Fibroblast of skin of back (primary cell): ENCODE measurements at places on chromosomes 11 and 22.

GRCh38 chr11:63427971-63428508 is 58.5 kb downstream of the SLC22A9 start:
- no peak for DNase-seq

GRCh38 chr22:44024288-44024921 is at the start of gene PARVB:
PARVB (plus strand) TSS chr22:44024302; CDS start chr22:44024340, 38 bp downstream.
- peak; percentile 34 for DNase-seq

GRCh38 chr11:36605221-36606216 is 7.5 kb upstream of the RAG2 start:
- DNase-seq, result no peak

- DNase-seq, result peak; percentile 71
Observed at GRCh38 chr11:96464700-96465307, 75.0 kb downstream of the JRKL start.

- no peak for DNase-seq
Observed at GRCh38 chr11:71327156-71328085, 75.0 kb upstream of the SHANK2 start.

GRCh38 chr22:39462443-39463221 is 5.8 kb downstream of the MGAT3 start:
- DNase-seq, result no peak

- DNase-seq, result no peak
Observed at GRCh38 chr11:100980156-100980555, 149.5 kb downstream of the PGR start.

GRCh38 chr22:24305260-24305692 is 34.6 kb downstream of the SPECC1L start:
- no peak for DNase-seq

GRCh38 chr11:10982704-10983510 is 125.1 kb upstream of the ZBED5 start:
- DNase-seq, result no peak

- DNase-seq, result peak; percentile 92
Observed at GRCh38 chr11:126163074-126163700, 48.3 kb downstream of the RPUSD4 start.

DNA sequence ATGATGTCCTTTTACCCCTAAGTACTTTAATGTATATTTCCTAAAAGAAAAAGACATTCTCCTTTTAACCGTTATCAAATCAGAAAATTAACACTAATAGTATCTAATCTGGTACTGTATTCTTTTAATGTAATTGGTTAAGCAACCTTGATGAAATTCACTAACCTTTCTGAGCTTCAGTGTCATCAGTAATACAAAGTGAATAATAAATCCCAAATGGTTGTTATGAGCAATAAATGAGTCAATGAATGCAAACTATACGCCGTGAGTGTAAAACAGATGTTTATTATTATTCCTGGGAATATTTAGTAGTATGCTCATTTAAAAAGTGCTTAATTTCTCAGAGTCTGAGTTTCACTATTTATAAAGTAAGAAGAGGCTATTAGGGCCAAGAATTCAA is 21.5 kb downstream of the UEVLD start:
- DNase-seq, result peak; percentile 4

DNA sequence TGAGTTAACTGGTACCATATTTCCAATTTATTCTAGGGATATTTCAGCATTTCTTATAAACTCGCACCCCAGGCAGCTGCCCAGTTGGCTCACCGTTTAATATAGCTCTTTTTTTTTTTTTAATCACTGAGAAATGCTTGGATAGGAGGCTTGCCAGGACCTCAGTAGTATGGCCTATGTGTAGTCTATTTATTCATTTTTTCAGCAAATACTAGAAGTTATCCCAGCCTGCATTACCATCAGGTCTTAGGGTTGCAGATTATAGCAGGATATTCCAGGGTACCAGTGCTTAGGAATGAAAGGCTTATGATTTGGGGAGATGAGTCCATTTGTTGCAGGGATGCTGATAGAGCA is 26.6 kb downstream of the PARVA start:
- DNase-seq, result no peak

- DNase-seq, result no peak
Observed at GRCh38 chr11:64649291-64649697, 58.3 kb downstream of the SLC22A12 start.

- DNase-seq, result no peak
Observed at GRCh38 chr11:109019342-109019936, 354.6 kb downstream of the DDX10 start.

- no peak for DNase-seq
Observed at GRCh38 chr11:71156301-71156700, 96.1 kb downstream of the SHANK2 start.

DNA sequence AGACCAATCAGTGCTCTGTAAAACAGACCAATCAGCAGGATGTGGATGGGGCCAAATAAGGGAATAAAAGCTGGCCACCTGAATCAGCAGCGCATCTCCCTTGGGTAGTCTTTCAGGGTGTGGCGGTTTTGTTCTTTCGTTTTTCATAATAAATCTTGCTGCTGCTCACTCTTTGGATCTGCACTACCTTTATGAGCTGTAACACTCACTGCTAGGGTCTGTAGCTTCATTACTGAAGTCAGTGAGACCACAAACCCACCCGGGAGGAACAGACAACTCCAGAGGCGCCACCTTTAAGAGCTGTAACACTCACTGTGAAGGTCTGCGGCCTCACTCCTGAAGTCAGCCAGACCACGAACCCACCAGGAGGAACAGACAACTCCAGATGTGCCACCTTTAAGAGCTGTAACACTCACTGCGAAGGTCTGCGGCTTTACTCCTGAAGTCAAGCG is 175.5 kb upstream of the PDGFD start:
- no peak for DNase-seq

DNA sequence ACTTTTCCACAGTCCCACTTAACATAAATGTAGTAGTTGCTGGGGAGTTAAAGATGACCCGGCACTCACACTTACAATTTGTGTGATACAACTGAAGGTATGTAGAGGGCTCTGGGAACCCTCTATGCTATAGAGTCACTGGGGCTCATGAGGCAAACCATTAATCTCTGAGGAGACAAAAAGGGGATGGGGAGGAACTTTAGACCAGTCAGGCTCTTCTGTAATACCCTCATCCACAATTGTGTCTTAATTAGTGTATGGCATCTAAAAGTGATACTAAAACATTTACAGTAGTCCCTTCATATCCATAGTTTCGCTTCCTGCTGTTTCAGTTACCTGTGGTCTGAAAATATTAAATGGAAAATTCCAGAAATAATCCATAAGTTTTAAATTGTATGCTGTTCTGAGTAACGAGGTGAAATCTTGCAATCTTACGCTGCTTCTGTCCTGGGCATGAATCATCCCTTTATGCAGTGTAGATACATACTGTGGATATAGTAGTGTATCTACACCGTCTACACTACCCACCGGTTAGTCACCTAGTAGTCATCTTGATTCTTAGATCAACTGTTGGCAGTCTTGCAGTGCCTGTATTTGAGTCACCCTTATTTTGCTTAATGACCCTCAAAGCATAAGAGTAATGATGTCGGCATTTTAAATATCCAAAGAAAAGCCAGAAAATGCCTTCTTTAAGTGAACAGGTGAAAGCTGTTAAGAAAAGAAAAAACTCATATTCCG is 12.2 kb downstream of the CBL start:
- peak; percentile 94 for DNase-seq

- no peak for DNase-seq
Observed at GRCh38 chr22:47091921-47092700, 329.7 kb downstream of the TBC1D22A start.

GRCh38 chr11:36019722-36020121 is 75.9 kb downstream of the LDLRAD3 start:
- no peak for DNase-seq

- no peak for DNase-seq
Observed at GRCh38 chr11:102119997-102120396, 9.8 kb downstream of the YAP1 start.

- DNase-seq, result no peak
Observed at GRCh38 chr11:17595526-17596309, 48.7 kb downstream of the OTOG start.

DNA sequence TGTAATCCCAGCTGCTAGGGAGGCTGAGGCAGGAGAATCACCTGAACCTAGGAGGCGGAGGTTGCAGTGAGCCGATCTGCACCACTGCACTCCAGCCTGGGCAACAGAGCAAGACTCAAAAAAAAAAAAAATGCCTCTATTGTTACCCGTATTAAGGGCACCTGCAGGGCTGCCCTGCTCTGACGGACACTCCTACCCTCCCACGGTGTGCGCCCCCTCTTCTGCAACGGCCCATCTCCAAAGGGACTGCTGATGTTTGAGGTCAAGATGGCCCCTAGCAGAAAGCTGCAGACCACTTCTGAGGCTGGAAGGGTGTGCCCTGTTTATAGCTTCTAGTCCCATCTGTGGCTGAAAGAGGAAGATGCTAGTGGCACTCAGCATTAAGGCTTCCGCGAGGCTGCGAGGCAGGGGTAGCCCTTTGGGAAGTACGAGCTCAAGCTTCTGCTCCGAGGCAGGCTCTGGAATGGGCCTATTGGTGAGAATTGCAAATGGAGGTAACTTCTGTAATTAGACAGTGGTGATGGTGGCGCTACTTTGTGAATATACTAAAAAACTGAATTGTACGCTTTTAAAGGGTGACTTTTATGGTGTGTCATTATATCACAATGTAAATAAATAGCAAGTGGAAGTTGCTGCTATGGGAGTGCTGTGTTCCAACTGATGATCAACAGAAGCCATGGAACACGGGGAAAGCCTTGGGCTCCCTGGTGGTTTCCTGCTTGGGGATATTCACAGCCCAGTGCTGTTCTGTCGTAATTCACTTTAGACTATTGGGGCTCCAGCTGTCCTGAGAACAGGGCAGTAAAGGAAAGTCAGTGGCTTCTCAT is 24.3 kb downstream of the ARFGAP2 start:
- DNase-seq, result no peak

DNA sequence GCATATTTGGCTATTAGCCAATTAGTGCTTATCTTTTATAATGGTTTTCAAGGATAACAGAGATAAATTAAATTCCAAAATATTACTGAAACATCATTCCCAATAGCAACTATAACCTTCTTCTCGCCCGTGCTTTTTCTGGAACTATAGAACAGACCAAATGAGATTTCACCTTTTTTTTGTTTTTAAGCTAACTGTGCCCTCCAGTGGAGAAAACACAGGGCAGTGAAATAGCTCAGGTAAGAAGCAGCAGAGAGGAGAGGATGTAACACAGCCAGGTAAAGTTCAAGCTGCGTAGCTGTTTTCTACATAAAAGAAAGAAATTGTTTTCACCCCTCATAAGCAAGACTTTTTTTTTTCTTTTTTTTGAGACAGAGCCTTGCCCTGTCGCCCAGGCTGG is 28.2 kb downstream of the HSD17B12 start:
- DNase-seq, result no peak

GRCh38 chr11:93274851-93275250 is 55.7 kb upstream of the DEUP1 start:
- DNase-seq, result no peak

GRCh38 chr11:34208266-34209135 is 103.1 kb downstream of the NAT10 start:
- no peak for DNase-seq

GRCh38 chr11:61890529-61891330 is 615 bp downstream of the FADS3 start:
- peak; percentile 91 for DNase-seq

DNA sequence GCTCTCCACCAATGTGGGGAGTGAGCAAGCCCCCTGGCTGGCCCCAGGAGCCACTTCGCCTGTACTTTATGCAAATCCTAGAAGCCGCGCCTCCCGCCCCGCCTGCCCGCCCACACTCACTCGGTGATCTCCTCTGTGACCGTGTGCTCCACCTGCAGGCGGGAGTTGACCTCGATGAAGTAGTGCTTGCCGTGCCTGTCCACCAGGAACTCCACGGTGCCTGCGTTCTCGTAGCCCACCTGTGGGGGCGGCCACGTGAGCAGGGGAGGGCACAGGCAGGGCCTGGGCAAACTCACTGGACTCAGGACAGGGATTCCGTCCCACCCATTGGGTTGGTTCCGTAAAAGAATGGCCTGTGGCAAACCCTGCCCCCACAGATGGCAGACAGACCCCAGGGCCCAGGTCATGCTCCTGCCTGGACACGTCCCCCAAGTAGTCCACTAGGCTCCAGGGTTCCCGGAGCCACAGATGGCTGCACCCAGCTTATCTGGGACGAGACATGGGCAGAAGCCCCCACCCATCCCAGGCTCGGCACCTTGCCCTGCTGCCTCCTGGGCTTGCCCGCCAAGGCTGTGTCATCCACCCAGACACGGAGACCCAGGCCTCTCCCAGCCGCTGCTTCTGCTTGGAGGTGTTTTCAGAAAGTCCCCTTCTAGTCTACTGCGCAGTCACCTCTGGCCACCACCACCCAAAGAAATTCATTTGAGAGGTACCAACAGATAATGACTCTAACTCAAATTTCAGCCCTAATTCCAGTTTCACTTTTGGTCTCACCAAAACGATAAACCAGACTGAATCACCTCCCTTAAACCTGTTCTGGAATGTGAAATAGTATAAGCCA is 12.1 kb downstream of the LRFN4 start:
- DNase-seq, result no peak

DNA sequence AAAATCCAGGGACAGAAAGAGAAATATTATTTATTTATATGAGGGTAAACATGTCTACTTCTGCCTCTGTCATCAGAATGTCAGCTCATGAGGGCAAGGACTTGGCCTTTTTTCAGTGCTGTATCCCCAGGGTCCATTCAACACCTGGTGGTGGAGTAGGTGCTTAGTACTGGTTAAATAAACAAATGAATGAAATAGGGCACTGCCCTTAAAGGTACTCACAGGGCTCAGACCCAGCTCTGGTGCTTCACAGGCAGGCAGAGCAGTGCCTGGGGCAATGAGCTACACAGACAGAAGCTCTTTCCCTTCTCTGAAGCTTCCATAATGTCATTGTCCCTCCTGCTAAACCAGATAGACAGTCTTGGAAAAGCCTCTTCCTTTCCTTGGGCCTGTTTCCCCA is 30.9 kb downstream of the P4HA3 start:
- no peak for DNase-seq

- DNase-seq, result no peak
Observed at GRCh38 chr11:126680131-126680530, 320.4 kb downstream of the KIRREL3 start.

DNA sequence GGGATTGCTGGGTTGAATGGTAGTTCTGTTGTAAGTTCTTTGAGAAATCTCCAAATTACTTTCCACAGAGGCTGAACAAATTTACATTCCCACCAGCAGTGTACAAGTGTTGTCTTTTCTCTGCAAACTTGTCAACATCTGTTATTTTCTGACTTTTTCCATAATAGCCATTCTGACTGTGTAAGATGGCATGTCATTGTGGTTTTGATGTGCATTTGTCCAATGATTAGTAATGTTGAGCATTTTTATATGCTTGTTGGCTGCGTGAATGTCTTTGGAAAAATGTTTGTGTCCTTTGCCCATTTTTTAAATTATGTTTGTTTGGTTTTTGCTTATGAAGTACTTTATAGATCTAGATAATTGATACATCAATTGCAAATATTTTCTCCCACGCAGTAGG is 1025.0 kb downstream of the JRKL start:
- peak; percentile 27 for DNase-seq

GRCh38 chr11:77047007-77047927 is 13.1 kb downstream of the B3GNT6 start:
- peak; percentile 93 for DNase-seq

GRCh38 chr11:74397501-74398243 is 561 bp downstream of the PGM2L1 start:
- peak; percentile 31 for DNase-seq
